ENCODE measurements at places on chromosomes 5 and 9. TPM values are rescaled to one million over a fixed set of nuclear protein-coding genes. Genes with fewer than 3 reads are reported as not detected.

DNA sequence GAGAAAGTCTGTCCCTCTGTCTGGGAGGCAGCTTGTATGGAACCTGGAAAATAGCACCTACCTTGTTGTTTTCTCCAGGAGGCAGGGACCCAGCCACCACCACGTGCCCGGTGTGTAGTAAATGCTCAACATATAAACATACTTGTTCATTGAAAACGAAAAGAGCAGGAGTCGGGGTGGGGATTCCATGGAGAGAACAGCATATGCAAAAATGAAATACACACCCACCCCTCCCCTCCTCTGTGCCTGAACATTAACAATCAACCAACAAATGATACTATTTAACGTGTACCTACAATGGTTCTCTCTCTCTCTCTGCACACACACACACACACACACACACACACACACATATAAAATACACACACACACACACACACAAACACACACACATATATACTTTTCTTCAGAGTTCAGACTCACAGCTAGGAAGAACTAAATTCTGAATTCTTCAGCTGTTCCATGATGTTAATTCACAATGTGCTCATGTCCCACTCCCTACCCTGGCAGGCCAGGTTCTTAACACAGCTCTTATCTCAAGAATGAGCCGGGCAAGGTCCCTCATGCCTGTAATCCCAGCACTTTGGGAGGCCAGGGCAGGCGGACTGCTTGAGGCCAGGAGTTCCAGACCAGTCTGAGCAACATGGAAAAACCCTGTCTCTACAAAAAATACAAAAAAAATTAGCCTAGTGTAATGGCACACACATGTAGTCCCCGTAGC is 16.3 kb upstream of the DENND1A start:
- H3K27ac ChIP-seq: no peak overlapping the region
- no peak for DNase-seq
- H3K4me3 ChIP-seq: no peak overlapping the region

- peaks cover 100% of the 10 kb centered on the region for H3K4me1 ChIP-seq
- peak overlapping the region; percentile 58 for H3K4me3 ChIP-seq
- H3K27me3 ChIP-seq: no peaks in the 10 kb centered on the region
- no peaks in the 10 kb centered on the region for H3K36me3 ChIP-seq
- H3K27ac ChIP-seq: peak overlapping the region; percentile 91
Observed at GRCh38 chr5:160477266-160477970, 55.8 kb downstream of the PTTG1 start.

DNA sequence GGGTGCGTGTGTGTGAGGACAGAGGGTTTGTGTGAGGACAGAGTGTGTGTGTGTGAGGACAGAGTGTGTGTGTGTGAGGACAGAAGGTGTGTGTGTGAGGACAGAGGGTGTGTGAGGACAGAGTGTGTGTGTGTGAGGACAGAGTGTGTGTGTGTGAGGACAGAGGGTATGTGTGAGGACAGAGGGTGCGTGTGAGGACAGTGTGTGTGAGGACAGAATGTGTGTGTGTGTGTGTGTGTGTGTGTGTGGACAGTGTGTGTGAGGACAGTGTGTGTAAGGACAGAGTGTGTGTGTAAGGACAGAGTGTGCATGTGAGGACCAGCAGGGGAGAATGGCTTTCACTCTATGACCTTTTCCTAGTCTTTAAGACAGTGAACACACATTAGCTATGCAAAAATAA is 63.1 kb upstream of the UBAC1 start:
- H3K36me3 ChIP-seq: peaks cover 25% of the 10 kb centered on the region
- H3K4me3 ChIP-seq: no peak overlapping the region
- H3K27ac ChIP-seq: no peak overlapping the region
- DNase-seq: no peak
- H3K4me1 ChIP-seq: no peaks in the 10 kb centered on the region

GRCh38 chr9:35914301-35914807 is 5.1 kb downstream of the SPAAR start:
- no peaks in the 10 kb centered on the region for H3K36me3 ChIP-seq
- peaks cover 4% of the 10 kb centered on the region for H3K27me3 ChIP-seq
- DNase-seq: peak; percentile 85
- no peak overlapping the region for H3K27ac ChIP-seq
- no peak overlapping the region for H3K4me3 ChIP-seq

DNA sequence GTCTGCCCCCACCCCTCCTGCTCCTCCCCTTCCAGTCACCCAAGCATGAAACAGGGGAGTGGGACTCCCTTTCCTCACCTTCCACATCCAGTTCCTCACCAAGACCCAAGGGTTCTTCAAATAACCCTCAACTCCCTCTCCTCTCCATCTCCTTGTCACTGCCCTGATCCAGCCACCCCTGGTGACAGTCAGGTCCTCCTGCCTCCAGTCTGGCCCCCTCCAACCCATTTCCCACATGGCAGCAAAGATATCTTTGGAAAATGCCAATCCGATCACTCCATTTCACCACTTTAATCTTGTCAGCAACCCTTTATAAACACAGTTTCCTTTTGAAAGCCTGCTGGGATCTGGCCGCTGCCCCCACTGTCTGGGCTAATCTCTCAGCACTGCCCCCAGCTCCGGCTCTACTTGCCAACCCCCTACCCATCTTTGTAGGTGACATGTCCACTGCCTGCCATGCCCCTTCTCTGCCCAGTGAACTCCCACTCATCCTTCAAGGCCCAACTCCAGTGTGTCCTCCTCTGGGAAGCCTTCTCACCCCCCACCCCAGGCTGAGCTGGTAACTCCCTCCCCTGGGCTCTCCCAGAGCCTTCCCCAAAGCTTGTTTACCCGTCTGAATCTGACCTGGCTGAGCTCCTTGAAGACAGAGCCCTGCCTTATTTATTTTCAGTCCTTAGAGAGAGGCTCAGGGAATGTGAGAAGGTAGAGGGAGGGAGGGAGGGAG is 781 bp upstream of the MYOZ3 start:
- no peak overlapping the region for H3K27ac ChIP-seq
- peaks cover 4% of the 10 kb centered on the region for H3K27me3 ChIP-seq
- DNase-seq: no peak
- H3K36me3 ChIP-seq: no peaks in the 10 kb centered on the region

- DNase-seq: no peak
- peaks cover 13% of the 10 kb centered on the region for H3K4me1 ChIP-seq
- H3K27me3 ChIP-seq: no peaks in the 10 kb centered on the region
- H3K27ac ChIP-seq: no peak overlapping the region
- H3K4me3 ChIP-seq: no peak overlapping the region
Observed at GRCh38 chr9:35313460-35313859, 151.7 kb downstream of the UNC13B start.

GRCh38 chr5:113789769-113790168 is 276.3 kb downstream of the YTHDC2 start:
- no peak for DNase-seq
- H3K36me3 ChIP-seq: no peaks in the 10 kb centered on the region
- no peaks in the 10 kb centered on the region for H3K4me1 ChIP-seq
- no peak overlapping the region for H3K27ac ChIP-seq
- H3K4me3 ChIP-seq: no peak overlapping the region

GRCh38 chr5:146490089-146490843 is 25.7 kb downstream of the GPR151 start:
- no peaks in the 10 kb centered on the region for H3K4me1 ChIP-seq
- no peak overlapping the region for H3K27ac ChIP-seq
- no peaks in the 10 kb centered on the region for H3K27me3 ChIP-seq
- no peak overlapping the region for H3K4me3 ChIP-seq

GRCh38 chr5:149616727-149617285 is 35.5 kb downstream of the ARHGEF37 start:
- H3K4me1 ChIP-seq: peaks cover 13% of the 10 kb centered on the region
- H3K27ac ChIP-seq: no peak overlapping the region
- no peaks in the 10 kb centered on the region for H3K36me3 ChIP-seq
- no peaks in the 10 kb centered on the region for H3K27me3 ChIP-seq
- DNase-seq: no peak

The OR13C8 gene
- not detected for total RNA-seq

The ADGRV1 gene
- total RNA-seq: 1.7 TPM
